ENCODE measurements at places on chromosomes 1 and 21.

- DNase-seq: no peak
Measured at GRCh38 chr1:177706977-177707376, 262.9 kb downstream of the SEC16B start.

- DNase-seq: no peak
Measured at GRCh38 chr1:178126261-178126660, 32.4 kb downstream of the RASAL2 start.

- DNase-seq: no peak
Measured at GRCh38 chr1:228108742-228109072, 392 bp downstream of the MRPL55 start.

DNA sequence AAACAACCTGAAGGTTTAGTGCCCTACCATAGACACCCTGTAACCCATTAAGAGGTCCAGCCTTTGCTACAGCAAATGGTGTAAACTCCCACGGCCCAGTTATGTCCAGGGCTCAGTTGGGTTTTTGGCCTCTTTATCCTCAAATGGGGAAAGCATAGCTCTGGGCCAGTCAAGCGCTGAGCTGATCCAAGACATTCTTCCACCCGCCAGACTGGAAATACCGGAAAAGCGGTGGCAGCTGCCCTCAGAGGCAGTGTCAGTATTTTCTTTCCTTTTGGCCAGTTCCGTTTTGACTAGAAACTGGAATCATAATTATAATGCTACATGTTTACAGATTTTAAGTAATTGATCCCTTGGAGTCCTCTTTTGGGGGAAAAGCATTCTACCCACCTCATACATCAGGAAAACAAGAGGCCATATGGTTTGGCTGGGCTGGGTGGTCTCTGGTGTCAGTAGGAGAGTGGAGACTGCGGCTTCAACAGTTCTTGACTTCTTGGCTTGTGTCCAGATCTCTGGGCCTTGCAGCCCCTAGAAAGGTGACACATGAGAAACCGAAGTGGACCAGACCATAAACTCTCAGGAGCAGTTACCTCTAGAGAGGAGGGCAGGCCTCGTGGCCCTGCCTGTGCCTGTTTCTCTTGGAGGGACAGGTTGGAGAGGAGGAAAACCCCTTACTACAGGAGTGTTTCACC lies 30.2 kb upstream of the CLDN14 start:
- DNase-seq: no peak

DNA sequence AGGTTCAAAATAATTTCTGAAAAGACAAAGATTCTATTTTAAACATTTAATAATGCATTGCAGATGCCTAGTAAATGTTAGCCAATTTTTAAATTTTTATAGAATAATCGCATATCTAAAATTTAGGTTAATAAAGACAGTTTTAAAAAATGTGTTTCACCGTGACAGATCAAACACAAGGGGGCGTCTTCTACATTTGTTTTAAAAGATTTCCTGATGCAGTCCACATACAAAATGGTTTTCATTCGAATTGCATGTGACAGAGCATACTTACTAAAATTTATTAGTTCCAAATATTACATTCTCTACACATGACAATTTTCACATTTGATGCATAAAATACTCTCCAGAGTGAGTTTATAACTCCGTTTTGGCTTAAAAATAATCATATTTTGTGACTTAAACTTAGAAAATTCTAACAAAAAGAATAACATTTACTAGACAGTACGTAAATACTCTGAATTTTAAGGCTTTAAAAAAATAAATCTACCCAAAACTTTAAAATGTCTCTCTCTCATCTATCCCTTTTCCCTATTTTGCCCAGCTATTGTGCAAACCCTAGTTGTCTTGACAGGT lies 75.5 kb downstream of the ADAMTS1 start:
- DNase-seq: no peak

DNA sequence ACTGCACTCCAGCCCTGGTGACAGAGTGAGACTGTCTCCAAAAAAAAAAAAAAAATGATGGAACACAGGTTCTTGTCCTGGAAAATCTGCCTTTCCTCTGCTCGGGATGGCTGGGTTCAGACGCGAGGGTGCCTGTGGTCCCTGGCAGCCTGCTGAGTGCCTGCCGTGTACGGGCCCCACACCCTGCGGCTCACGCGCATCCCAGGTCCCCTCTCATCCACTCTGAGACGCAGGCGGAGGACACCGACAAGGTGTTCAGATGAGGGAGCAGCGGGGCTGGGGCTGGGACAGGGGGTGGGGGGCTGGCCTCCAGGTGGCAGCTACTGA lies 4.3 kb upstream of the ANKRD65 start:
- no peak for DNase-seq

DNA sequence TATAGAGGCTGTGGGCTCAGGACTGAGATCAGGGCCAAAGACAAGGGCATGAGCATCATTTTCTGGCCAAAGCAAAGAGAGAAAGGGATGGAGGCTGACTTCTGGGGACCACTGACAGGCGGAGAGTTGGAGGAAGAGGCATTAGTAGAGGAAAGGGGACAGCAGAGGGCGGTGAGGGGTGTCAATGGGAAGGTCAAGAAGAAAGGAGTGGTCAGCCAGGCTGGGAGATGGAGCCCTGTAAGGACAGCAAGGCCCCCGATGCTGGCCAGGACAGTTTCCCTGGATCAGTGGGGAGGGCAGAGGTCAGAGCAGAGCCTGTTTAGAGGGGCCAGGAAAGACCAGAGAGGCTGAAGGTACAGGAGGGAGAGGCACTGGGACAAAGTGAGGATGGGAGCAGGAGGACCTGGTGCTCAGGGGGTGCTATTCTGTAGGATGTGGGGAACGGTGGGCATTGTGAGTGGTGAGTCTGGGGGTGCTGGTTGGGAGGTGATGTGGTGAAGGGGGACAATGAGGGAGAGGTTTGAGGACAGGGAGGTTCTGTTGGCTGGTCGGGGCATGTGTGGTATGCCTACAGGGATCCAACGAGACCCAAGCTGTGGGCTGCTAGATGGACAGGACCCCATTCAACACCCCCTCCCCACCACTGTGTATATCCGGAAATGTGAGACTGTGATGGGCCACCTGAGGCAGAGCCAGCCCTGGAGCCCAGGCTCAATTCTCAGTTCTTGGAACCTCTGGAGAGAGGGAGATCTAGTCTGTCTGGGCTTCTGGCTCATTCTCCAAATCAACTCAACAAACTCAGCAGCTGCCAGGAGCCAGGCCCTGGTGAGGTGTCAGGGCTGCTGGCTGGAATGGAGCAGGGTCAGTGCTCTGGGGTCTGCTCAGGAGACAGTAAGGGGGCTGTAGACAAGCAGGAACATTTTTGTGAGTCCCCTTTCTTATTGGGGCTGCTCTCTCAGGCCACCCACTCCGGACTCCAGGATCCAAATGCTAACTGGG lies 1.4 kb upstream of the FAM151A start:
- DNase-seq: no peak

- DNase-seq: no peak
Measured at GRCh38 chr21:24738063-24738462, 869.2 kb downstream of the MRPL39 start.
